ENCODE measurements at places on chromosomes 2 and 18.

DNA sequence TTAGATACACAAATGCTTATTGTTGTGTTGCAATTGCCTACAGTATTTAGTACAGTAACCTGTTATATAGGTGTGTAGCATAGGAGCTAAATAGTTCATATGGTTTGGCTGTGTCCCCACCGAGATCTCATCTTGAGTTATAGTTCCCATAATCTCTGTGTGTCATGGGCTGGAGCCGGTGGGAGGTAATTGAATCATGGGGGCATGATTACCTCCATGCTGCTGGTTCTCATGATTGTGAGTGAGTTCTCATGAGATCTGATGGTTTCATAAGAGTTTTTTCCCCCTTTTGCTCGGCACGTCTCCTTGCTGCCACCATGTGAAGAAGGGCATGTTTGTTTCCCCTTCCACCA, 190.5 kb upstream of the SESTD1 start:
- no peak for DNase-seq

GRCh38 chr18:58618822-58619595, 9.9 kb downstream of the ALPK2 start:
- DNase-seq = no peak

DNA sequence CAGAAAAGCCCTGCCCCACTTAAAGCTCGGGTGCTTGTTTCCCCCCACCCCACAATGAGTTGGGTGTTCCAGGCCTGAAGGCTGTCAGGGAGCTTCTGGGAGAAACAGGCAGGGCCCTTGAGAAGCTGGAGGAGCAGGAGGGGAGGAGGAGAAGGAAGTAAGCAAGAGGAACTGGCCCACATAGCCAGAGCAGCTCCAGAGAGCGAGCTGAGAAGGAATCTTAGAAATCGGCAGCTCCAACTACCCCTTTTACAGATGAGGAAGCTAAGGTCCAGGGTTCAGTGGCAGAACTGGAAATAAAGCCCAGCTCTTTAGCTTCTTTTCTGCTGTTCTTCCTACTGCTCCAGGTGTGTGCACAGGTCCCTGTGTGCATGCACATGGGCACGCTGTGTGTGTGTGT, 12.7 kb upstream of the KCNK3 start:
- no peak for DNase-seq

DNA sequence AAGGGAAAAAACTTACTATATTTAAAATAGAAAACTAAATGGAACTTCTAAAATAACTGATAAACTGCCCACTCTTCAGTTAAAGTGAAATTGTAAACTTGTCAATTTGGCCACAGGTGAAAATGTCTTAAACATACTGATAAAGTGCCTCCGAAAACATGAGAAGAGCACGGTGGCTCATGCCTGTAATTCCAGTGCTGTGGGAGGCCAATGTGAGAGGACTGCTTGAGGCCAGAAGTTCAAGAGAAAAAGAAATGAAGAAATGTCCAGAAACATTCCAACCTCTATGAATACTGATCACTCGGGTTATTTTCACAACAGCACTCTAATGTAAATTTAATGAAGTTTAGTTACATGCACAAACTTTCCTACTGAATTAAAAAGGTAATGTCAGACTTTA, 63.4 kb upstream of the DNER start:
- DNase-seq = no peak

- no peak for DNase-seq
Observed at GRCh38 chr2:173354073-173354581, 545 bp upstream of the CDCA7 start.

- no peak for DNase-seq
Observed at GRCh38 chr18:79411614-79412526, 16.1 kb downstream of the NFATC1 start.

DNA sequence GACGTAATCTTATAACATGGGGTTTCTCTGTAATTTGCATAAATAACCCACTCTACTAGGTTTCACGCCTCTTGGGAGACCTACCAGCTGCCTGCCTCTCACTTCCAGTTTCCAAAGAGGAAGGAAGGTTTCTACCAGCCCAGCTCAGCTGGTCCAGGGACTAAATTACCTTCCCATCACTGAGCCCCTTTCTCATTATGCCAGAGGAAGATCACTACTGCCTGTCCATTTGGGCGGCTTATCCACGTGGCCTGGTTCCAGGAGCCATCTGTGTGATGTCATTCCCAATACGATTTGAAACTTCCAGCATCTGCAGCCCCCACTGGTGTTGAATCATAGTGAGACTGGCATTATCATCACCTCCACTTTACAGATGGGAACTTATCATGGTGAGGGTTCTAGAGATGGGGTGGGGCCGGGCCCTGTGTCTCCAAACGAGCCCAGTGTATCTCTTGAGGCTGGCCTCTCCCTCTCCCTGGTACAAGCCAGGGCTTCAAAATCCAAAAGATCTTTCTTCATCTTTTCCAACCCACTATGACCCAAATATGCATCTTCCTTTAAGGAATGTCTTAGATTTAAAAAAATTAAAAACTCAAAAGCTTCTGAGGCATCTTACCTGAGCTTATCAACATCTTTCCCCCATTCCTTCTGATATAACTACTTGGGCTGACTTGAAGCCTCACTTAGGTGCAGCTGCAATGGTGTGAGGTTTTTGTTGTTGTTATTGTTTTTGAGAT, 140.8 kb downstream of the DDX1 start:
- no peak for DNase-seq

- DNase-seq = no peak
Observed at GRCh38 chr2:120546048-120546864, 189.4 kb upstream of the GLI2 start.

DNA sequence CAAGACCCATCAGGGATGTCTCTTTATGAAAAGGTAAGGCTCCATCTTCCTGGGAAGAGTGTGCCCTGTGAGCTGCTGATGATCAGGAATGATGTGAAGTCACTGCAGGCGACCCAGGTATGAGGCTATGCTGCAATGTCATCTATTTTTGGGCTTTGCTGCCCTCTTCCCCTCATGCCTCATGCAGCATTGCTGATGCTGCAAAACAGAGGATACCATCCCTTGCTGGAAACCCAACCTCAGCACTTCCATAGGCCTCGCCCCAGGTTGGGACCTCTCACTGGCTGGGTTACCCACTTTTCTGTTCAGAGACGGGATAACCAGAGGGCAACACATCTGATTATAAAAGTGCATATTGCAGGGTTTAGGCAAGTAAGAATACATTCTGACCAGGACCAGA, 255.8 kb downstream of the L3MBTL4 start:
- DNase-seq = no peak

- DNase-seq = no peak
Observed at GRCh38 chr2:184141866-184142265, 456.5 kb upstream of the ZNF804A start.

DNA sequence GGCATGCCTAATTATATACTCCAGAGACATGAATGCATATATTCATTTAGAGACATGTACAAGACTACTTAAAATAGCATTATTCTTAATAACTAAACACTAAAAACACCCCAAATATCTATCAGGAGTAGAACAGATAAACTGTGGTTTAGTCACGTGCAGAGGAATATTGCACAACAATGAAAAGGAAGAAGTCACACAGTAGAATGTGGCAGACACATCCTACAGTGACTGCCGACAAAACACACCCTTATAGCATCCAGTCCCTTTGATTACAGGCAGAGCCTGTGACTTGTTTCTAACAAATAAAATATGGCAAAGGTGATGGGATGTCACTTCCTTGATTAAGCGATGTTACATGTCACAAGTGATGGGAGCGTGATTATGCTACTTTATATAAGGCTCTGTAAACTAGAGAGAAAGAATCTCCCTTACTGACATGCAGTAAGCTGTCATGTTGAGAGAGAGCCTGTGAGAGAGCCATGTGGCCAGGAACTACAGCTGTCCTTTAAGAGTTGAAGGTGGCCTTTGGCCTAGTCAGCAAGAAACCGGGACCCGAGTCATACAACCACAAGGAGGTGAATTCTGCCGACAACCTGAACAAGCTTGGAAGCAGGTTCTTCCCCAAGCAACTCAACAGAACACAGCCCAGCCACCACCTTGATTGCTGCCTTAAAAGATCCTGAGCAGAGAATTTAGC, 39.1 kb upstream of the LGALSL start:
- no peak for DNase-seq

DNA sequence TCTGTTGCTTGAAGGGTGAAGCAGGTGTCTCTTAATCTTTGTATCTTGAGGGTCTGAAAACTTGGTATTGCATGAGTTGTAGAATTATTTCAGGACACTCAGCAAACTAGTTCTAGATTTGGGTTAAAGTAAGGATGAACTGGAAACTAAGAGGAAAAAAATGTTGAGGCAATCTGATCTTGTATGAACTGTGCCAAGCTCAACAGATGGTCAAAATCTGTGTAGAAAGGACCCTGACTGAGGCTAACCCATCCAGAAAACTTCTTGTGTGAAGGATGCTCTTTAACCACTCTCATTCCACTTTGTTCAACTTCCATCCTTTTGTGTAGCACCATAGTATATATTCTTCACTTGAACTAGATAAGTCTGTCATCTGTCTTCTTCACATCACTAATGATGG, 861.7 kb downstream of the SLC4A3 start:
- DNase-seq = no peak

DNA sequence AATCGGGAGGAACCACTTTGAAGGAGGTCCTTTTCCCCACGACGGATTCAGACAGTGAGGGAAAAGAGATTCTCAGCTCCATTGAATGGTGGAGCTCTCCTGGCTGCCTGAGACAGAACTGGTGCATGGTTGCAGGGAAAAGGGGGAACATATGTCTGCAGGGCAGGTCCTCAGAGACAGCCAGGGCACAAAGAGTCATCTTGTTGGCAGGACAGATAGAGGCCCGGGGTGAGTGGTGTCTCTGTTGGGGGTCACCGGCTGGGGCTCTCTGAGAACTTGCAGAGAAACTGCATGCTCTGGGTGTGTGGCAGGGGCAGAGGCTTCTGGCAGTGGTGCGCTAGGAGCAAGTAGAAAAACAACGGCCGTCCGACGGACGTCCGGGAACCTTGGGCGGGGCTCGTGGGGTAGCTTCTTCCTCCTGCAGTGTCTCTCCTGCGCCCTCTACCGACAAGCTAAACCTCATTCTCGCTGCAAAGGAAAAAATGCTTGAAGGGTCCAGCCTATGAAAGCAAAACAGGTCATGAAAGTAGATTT, 94.3 kb downstream of the CDCA7 start:
- DNase-seq = peak; percentile 90

DNA sequence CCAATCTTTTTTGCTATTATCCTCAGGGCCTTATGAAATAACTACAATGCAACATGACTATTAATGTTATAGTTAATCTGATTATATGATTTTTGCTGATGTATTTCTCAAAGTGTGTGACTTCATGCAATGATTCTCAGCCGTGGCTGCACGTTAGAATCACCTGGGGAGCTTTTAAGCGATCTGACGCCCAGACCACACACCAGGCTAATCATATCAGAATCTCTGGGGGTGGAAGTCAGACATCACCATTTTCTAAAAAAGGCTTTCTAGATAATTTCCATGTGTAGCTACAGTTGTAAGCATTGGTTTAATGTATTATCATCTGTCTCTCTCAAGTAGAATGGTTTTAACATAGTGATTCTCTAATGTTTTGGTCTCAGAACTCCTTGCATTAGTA, 5.5 kb upstream of the QPCT start:
- DNase-seq = no peak

DNA sequence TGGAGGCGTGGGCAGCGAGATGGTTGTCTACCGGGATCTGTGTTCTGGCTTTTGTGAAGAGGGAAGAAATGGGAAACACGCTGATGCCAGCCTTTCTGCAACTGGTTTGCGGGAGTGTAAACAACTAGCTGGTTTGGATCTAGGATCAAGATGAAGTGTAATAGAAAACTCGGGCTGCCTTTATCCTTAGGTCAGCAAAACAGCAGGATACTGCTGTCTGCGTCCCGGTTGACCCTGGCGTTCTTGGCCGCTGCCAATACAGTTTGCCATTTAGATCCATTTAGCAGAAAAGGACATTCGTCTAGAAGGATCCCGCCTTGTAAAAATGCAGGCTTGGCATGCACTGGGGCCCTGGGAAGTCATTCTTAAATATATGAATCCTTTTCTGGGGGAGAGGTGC, 42.0 kb downstream of the RAB31 start:
- DNase-seq = no peak

DNA sequence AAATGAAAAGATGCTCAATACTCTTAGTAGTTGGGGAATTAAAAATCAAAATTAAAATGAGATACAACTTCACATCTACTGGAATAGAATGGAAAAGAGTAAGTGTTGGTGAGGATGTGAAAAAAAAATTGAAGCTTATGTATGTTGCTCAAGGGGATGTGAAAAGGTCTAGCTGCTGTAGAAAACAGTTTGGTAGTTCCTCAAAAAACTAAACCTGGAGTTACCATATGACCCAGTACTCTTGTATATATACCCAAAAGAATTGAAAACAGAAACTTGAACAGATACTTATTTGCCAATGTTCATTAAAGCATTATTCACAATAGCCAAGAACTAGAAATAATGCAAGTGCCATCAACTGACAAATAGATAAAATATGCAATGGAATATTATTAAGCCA, 208.4 kb downstream of the FIGN start:
- no peak for DNase-seq

DNA sequence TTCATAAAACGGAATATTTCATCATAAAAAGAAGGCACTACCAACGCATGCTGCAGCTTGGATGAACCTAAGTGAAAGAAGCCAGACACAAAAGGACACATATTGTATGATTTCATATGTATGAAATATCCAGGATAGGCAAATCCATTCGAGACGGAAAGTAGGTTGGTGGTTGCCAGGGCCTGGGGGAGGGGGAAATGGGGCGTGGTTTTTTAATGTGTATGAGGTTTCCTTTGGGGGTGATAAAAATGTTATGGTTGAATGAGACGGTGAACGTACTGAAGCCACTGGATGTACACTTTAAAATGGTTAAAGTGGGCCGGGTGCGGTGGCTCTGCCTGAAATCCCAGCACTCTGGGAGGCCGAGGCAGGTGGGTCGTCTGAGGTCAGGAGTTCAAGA, 20.0 kb upstream of the SPATA3 start:
- no peak for DNase-seq

GRCh38 chr2:149021271-149021719, 17.2 kb upstream of the LYPD6B start:
- DNase-seq = no peak

GRCh38 chr2:3288470-3289170, 89.0 kb downstream of the EIPR1 start:
- no peak for DNase-seq

DNA sequence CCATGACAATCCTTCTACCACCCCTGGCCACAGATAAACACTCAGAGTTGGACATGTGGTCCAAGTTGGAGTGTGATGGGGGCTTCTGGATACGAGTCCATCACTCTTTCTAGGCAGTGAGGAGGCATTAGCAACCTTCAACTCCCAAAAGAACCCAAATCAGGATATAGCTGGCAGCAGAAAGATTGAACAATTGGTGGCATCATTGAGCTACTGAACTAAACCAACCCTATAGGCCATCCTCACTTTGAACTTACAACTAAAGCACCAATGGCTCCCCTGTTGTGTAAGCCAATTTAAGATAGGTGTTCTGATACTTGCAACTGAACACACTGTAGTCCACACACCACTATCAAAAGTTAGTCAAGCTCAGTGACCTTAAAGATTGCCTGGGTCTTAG, 24.0 kb upstream of the MARCO start:
- DNase-seq = no peak

DNA sequence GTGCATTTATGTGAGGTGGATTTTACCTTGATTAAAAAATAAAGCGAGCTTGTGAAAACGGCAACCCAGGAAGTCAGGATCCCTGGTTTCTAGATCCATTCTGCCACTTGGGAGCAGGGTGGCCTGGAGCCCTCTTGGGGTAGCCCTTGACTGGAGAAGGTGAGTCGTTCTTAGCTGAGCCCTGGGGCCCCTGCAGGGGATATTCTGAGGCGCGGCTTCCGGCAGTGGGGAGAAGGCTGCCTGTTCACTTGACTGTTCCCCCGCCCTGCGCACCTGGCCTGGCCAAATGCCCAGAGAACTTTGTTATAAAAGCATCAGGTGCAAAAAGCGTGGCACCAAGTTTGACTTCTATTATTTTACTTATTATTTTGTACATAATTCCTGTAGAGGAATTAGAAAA, 221.9 kb downstream of the DYSF start:
- no peak for DNase-seq

Data from A549 (cell line).